ENCODE measurements at places on chromosomes 2 and 18. TPM values are rescaled to one million over a fixed set of nuclear protein-coding genes. Genes with fewer than 3 reads are reported as not detected.
A peak's percentile ranks its signal among the peaks of the same experiment; 100 is the strongest.

DNA sequence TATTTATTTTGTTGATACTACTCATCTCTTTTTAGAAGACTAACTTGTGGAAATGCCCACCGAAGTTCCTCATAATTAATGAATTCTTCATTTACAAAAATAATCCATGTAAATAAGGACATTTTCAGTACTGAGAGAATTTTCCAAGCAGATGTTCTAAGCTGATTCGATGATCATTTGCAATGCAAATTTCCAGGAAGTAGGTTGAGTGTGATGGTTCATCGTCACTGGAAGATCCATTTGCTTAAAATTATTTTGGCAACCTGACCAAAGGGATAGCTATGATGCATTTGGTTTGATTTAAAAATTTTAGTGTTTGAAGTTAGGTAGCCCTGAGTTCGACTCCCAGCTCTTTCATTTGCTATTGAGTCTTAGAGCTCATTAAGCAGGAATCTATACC, 257.3 kb upstream of the RASGRP3 start:
- peak overlapping the region; percentile 70 for H3K27ac ChIP-seq
- no peak overlapping the region for H3K4me3 ChIP-seq
- H3K27me3 ChIP-seq, result no peaks in the 10 kb centered on the region

- peaks cover 2% of the 10 kb centered on the region for H3K27me3 ChIP-seq
- DNase-seq, result peak; percentile 84
- H3K36me3 ChIP-seq, result peaks cover 32% of the 10 kb centered on the region
- peak overlapping the region; percentile 68 for H3K4me3 ChIP-seq
- H3K4me1 ChIP-seq, result peaks cover 66% of the 10 kb centered on the region
- peak overlapping the region; percentile 96 for H3K27ac ChIP-seq
These were observed 988.2 kb upstream of the CDH2 start for GRCh38 chr18:29164993-29165599.

- H3K4me3 ChIP-seq, result peak overlapping the region; percentile 76
- DNase-seq, result peak; percentile 32
- H3K27ac ChIP-seq, result peak overlapping the region; percentile 82
These were observed 10.6 kb downstream of the CFLAR start for GRCh38 chr2:201126308-201127151.

DNA sequence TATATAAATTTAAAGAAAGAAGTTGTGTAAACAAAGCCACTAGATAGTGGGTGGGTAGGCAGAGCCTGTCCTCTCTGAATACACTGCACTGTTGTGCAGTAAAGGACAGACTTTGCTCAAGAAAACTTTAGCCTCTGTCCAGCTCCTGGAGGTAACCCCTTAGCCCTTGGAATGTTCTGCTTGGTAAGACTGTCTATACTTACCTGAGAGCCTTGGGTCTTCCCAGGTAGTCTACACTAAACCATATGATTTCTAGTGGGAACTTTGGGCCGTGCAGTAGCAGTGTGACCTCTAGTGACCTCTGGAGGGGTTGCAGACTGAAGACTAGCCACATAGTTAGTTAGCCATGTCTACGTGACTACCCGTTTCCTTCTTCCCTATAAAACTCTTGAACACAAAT, 678.3 kb upstream of the NRXN1 start:
- no peak overlapping the region for H3K4me3 ChIP-seq
- no peaks in the 10 kb centered on the region for H3K27me3 ChIP-seq
- no peak overlapping the region for H3K27ac ChIP-seq
- H3K4me1 ChIP-seq, result peaks cover 8% of the 10 kb centered on the region
- H3K36me3 ChIP-seq, result peaks cover 7% of the 10 kb centered on the region
- no peak for DNase-seq

DNA sequence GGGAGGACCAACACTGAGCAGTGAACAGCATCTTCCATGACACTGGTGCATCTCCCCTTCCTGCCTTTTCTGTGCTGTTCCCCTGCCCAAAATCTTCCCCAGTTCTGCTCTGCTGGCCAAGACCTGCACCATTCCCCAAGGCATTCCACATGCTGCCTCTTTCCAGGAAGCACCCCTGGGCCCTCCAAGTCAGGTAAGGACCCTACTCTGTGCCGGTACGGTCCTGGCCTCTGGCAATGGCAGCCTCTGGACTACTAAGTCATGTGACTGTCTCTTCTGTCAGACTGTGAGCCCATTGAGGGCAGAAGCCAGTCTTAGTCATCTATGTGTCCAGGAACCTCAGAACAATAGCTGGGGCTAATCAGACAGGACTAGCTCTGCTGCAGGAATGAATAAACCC, 282.0 kb downstream of the MYCN start:
- H3K27ac ChIP-seq, result no peak overlapping the region
- no peaks in the 10 kb centered on the region for H3K36me3 ChIP-seq
- H3K27me3 ChIP-seq, result peaks cover 2% of the 10 kb centered on the region
- H3K4me1 ChIP-seq, result no peaks in the 10 kb centered on the region
- DNase-seq, result no peak
- H3K4me3 ChIP-seq, result no peak overlapping the region

DNA sequence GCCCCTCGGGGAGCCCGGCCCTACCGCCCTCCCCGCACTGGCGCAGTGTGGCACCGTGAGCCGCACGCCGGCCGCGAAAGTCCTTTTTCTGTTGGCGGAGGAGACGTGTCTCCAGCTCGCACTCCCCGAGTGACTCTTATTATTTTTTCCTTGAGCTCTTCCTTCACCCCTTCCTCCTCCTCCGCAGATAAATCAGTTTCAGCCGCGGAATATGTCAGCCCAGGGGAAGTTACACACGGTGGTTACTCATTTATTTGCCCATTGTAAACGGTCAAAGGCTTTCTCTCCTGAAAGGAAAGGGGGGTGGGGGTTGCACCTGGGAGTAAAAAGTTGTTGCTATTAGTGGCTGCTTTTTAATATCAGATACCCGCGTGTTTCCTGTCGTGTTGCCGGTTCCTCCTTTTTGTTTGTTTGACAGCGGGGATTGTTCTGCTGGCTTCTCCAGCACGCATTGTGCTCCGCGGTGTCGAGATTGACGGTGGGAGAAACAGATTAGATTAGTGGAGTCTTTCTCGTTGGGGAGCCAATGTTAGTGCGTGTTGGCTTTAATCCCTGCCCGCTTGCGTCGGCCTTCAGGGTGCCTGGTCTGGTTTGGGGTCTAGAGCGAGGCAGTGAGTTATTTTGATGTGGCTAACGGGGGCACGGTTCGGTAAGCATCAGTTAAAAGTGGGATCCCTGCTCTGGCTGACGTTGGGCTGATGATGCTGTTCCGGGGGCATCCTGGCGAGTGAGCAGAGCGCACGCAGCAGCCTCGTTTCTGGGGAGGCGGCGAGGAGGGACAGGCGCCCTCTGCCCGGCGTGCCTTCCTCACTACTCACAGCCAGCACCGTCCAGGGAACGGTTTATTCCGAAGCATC, 1.6 kb downstream of the CRIM1 start:
- peak overlapping the region; percentile 98 for H3K27ac ChIP-seq
- DNase-seq, result peak; percentile 74
- H3K36me3 ChIP-seq, result peaks cover 60% of the 10 kb centered on the region
- peak overlapping the region; percentile 99 for H3K4me3 ChIP-seq
- H3K27me3 ChIP-seq, result peaks cover 13% of the 10 kb centered on the region

- H3K27ac ChIP-seq, result no peak overlapping the region
- DNase-seq, result no peak
- H3K4me3 ChIP-seq, result no peak overlapping the region
- H3K36me3 ChIP-seq, result peaks cover 24% of the 10 kb centered on the region
- peaks cover 21% of the 10 kb centered on the region for H3K4me1 ChIP-seq
These were observed 64.0 kb downstream of the PMS1 start for GRCh38 chr2:189848276-189848675.

- peaks cover 50% of the 10 kb centered on the region for H3K4me1 ChIP-seq
- H3K27ac ChIP-seq, result peak overlapping the region; percentile 51
- H3K27me3 ChIP-seq, result no peaks in the 10 kb centered on the region
- DNase-seq, result no peak
- peaks cover 39% of the 10 kb centered on the region for H3K36me3 ChIP-seq
- H3K4me3 ChIP-seq, result no peak overlapping the region
These were observed 735.0 kb downstream of the CCDC85A start for GRCh38 chr2:56918790-56919189.

GRCh38 chr18:68427951-68428401, 286.9 kb downstream of the TMX3 start:
- H3K4me3 ChIP-seq, result 0 out of 2 replicates have a peak overlapping the region, but pooled peaks have one; percentile 4
- peaks cover 73% of the 10 kb centered on the region for H3K4me1 ChIP-seq
- H3K27me3 ChIP-seq, result no peaks in the 10 kb centered on the region
- peak; percentile 80 for DNase-seq

- no peaks in the 10 kb centered on the region for H3K4me1 ChIP-seq
- DNase-seq, result no peak
- no peaks in the 10 kb centered on the region for H3K36me3 ChIP-seq
- no peaks in the 10 kb centered on the region for H3K27me3 ChIP-seq
- H3K4me3 ChIP-seq, result no peak overlapping the region
- H3K27ac ChIP-seq, result no peak overlapping the region
These were observed 171.5 kb downstream of the MYCN start for GRCh38 chr2:16111838-16112210.

- H3K27me3 ChIP-seq, result no peaks in the 10 kb centered on the region
- H3K4me3 ChIP-seq, result peak overlapping the region; percentile 92
- peak; percentile 30 for DNase-seq
These were observed 519 bp downstream of the TTL start for GRCh38 chr2:112482309-112483041.

- H3K27me3 ChIP-seq, result no peaks in the 10 kb centered on the region
- H3K27ac ChIP-seq, result no peak overlapping the region
- H3K4me3 ChIP-seq, result no peak overlapping the region
- peaks cover 9% of the 10 kb centered on the region for H3K4me1 ChIP-seq
- peaks cover 6% of the 10 kb centered on the region for H3K36me3 ChIP-seq
These were observed 384.7 kb upstream of the RAB12 start for GRCh38 chr18:8224576-8224975.

- no peak overlapping the region for H3K4me3 ChIP-seq
- H3K27ac ChIP-seq, result no peak overlapping the region
- H3K27me3 ChIP-seq, result peaks cover 2% of the 10 kb centered on the region
These were observed 59.6 kb downstream of the GATA6 start for GRCh38 chr18:22228976-22229375.

SIX3 gene
- total RNA-seq, result not detected

CNNM4 gene
- 4.8 TPM for total RNA-seq

XDH gene
- total RNA-seq, result 1.4 TPM

CAPN13 gene
- not detected for total RNA-seq

UCN gene
- 0.51 TPM for total RNA-seq

ARL4C gene
- 3.6 TPM for total RNA-seq

Data from HFFc6 (cell line).